Uterus (tissue), 4 donors: ENCODE measurements at places on chromosomes 3 and 15. TPM values are rescaled to one million over a fixed set of nuclear protein-coding genes. Genes with fewer than 3 reads are reported as not detected.
A peak's percentile ranks its signal among the peaks of the same experiment; 100 is the strongest.

DNA sequence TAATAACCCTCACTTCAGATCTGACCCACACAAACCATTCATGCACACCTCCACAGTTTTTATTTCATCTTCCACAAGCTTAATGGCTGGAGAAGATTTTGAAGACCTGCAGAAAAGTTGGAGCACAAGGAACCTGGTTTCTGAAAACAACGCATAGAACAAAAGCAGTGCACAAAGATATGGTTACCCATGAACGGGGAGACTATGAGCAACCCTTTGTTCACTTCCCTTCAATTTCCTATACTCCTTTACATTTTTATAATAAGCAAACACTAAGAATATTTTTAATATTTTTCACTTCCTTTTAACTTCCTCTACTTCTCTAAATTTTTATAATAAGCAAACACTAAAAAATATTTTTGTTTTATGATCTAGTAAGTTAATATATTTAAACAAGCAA, 103.5 kb upstream of the UBE2E2 start:
- H3K4me3 ChIP-seq = no peak overlapping the region
- H3K4me1 ChIP-seq = no peaks in the 10 kb centered on the region
- no peaks in the 10 kb centered on the region for H3K27me3 ChIP-seq
- no peak overlapping the region for H3K27ac ChIP-seq

- no peak overlapping the region for H3K4me3 ChIP-seq
- H3K27ac ChIP-seq = no peak overlapping the region
- no peaks in the 10 kb centered on the region for H3K4me1 ChIP-seq
- DNase-seq = no peak
- H3K36me3 ChIP-seq = no peaks in the 10 kb centered on the region
These were observed 28.9 kb upstream of the RASGRP1 start for GRCh38 chr15:38593524-38593923.

The IL20RB gene
- total RNA-seq = not detected

GRCh38 chr3:35565048-35565447, 74.3 kb upstream of the ARPP21 start:
- no peak overlapping the region for H3K27ac ChIP-seq
- H3K36me3 ChIP-seq = no peaks in the 10 kb centered on the region
- H3K4me1 ChIP-seq = no peaks in the 10 kb centered on the region
- no peak overlapping the region for H3K4me3 ChIP-seq

The SCG5 gene
- total RNA-seq = 1.4 TPM

- no peaks in the 10 kb centered on the region for H3K36me3 ChIP-seq
- no peak overlapping the region for H3K4me3 ChIP-seq
- no peak overlapping the region for H3K27ac ChIP-seq
- no peaks in the 10 kb centered on the region for H3K27me3 ChIP-seq
- no peak for DNase-seq
These were observed 424.1 kb downstream of the FGF12 start for GRCh38 chr3:192303235-192303634.

- no peaks in the 10 kb centered on the region for H3K27me3 ChIP-seq
- no peaks in the 10 kb centered on the region for H3K4me1 ChIP-seq
- H3K27ac ChIP-seq = no peak overlapping the region
- no peaks in the 10 kb centered on the region for H3K36me3 ChIP-seq
- no peak for DNase-seq
- no peak overlapping the region for H3K4me3 ChIP-seq
These were observed 712.9 kb downstream of the NSUN3 start for GRCh38 chr3:94775746-94776145.

GRCh38 chr15:58062175-58062574, 3.3 kb downstream of the ALDH1A2 start:
- H3K4me1 ChIP-seq = peaks cover 3% of the 10 kb centered on the region
- no peaks in the 10 kb centered on the region for H3K27me3 ChIP-seq
- peak overlapping the region; percentile 96 for H3K27ac ChIP-seq
- H3K36me3 ChIP-seq = no peaks in the 10 kb centered on the region

The HHLA2 gene
- not detected for total RNA-seq

DNA sequence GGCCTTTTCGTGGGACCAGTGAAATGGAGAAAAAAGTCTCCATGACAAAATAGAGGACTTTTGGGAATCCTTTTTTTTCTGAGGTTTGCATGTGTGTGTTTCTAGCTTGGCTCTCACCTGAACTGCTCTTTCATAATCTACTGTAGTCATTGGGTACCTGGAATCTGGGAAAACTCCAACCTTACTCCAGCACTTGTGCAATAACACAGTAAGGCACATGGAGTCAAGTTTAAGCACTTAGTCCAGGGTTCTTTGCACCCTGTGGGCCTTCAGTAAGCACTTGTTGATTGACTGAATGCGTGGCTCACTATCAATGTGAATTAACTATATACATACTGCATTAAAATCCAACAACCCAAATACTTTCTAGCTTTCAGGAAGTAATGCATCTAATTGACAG, 299.5 kb downstream of the ZBTB20 start:
- no peaks in the 10 kb centered on the region for H3K4me1 ChIP-seq
- no peaks in the 10 kb centered on the region for H3K27me3 ChIP-seq
- no peak overlapping the region for H3K4me3 ChIP-seq
- no peak for DNase-seq
- no peak overlapping the region for H3K27ac ChIP-seq

- H3K27me3 ChIP-seq = no peaks in the 10 kb centered on the region
- no peak for DNase-seq
- no peaks in the 10 kb centered on the region for H3K36me3 ChIP-seq
- H3K4me1 ChIP-seq = no peaks in the 10 kb centered on the region
- no peak overlapping the region for H3K27ac ChIP-seq
These were observed 63.0 kb upstream of the NR2F2 start for GRCh38 chr15:96267463-96267862.

DNA sequence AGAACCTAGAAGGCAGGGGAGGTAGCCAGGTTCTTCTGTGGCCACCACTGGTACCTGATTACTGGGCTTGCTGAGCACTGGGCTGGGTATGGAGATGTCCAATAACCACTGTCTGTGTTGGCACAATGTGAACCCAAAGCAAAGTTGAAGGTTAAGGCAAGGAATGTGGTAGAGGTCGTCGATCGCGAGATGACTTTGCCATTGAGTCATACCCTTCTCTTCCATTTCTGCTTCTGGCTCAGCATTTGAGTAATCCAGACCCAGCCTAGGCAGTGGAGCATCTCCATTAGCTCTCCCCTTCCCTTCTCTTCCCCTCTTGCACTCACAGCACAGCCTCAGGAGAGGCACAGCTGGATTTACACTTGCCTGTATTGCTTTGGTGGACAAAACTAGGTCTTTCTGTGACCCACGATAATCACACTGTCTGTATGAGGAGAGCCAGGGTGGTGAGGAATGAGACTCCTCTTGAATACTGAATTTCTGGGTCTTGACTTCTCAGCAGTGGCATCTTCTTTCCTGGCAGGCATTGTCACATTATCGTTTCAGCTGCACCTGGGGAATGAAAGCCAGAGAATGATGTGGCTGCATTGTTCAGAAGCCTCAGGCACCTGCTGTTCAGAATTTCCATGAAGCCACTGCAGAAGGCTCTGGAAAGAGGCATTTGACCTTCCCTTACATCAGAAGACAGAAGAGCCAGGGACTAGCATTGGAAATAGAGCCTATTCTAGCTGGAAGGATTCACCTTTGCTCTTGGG, 272.6 kb downstream of the PDCD6IP start:
- H3K36me3 ChIP-seq = no peaks in the 10 kb centered on the region
- H3K4me1 ChIP-seq = no peaks in the 10 kb centered on the region
- no peaks in the 10 kb centered on the region for H3K27me3 ChIP-seq
- no peak for DNase-seq

DNA sequence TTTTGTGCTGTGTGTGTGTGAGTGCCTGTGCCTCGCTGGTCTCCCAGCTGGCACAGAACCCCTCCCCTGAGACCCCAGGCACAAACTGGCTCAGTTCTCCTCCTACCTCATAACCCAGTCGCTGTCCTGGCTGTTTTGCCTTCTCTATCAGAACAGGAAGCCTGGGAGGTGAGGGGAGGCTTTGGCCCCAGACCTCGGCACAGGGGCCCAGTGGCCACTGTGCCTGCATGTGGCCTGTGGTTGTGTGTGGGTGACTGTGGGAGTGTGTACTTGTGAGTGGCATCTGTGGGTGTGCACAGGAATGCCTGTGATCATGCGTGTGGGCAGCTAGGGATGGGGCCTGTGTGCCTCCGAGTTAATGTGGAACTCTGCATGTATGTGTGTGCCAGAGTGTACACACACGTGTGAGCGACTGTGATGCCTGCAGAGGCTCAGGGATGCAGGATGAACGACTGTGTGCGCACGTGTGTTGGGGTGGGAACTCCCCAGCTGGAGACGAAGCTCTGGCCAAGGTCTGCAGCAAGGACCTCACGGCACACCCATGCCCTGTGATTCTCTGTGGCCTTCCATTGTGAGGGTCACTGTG, 32.3 kb downstream of the PSTPIP1 start:
- no peaks in the 10 kb centered on the region for H3K4me1 ChIP-seq
- DNase-seq = peak; percentile 5
- no peaks in the 10 kb centered on the region for H3K36me3 ChIP-seq
- H3K27ac ChIP-seq = no peak overlapping the region
- no peak overlapping the region for H3K4me3 ChIP-seq

The NRG4 gene
- not detected for total RNA-seq

DNA sequence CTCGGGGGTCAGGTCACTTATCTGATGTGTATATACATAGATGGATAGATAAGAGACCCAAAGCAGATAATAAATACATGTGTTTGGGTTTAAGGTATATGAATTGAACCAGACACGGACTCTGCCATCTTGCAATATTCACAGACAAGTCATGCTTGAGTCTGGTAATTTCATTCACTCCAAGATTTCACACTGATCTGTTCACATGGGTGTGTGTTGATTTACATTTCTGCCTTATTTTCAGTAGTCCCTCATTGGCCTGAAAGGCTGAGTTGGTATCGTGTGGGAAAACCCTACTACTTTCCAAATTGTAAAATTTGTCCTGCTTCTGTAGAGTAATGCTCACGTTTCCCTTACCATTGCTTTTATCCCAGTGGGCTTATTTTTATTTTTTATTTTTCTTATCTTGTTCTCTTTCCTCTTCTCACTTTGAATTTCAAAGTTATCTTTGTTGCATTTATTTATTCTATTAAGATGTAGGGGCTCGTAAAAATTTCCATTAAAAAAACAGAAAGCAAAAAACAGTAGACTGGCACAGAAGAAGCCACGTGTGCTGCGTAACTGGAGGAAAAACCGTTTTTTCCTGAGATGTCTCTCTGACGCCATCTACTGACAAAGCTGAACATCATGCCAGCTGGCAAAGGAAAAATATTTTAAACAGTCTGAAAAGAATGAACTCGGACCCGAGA, 10.8 kb upstream of the MFSD1 start:
- H3K4me1 ChIP-seq = no peaks in the 10 kb centered on the region
- H3K27me3 ChIP-seq = no peaks in the 10 kb centered on the region
- H3K36me3 ChIP-seq = no peaks in the 10 kb centered on the region
- DNase-seq = no peak
- H3K4me3 ChIP-seq = no peak overlapping the region
- H3K27ac ChIP-seq = no peak overlapping the region

GRCh38 chr3:30393079-30393478, 213.3 kb upstream of the TGFBR2 start:
- H3K36me3 ChIP-seq = no peaks in the 10 kb centered on the region
- H3K27ac ChIP-seq = no peak overlapping the region
- H3K4me3 ChIP-seq = no peak overlapping the region
- no peaks in the 10 kb centered on the region for H3K4me1 ChIP-seq
- H3K27me3 ChIP-seq = no peaks in the 10 kb centered on the region

DNA sequence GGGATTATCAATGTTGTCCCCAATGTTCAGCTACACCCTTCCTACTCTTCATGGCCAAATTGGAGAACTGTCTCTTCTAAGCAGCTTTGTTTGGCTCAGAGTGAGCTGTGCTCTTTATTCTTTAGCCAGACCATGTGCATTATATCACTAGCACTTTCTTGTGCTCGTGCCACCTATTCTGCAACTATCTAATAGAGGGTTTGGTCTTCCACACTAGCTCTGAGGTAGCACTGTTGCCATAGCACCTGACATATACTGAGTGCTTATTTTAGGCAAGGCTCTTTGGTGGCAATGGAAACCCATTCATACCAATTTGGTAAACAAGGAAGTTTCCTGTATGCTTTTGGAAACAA, 394.3 kb upstream of the C2CD4B start:
- no peaks in the 10 kb centered on the region for H3K36me3 ChIP-seq
- no peak for DNase-seq
- H3K27me3 ChIP-seq = no peaks in the 10 kb centered on the region
- peaks cover 13% of the 10 kb centered on the region for H3K4me1 ChIP-seq
- H3K27ac ChIP-seq = no peak overlapping the region
